ENCODE measurements at places on chromosomes 16 and 17.

GRCh38 chr16:52090080-52090479 lies 456.9 kb downstream of the TOX3 start:
- no peak for DNase-seq

GRCh38 chr16:3829631-3830536 lies 50.6 kb downstream of the CREBBP start:
- peak; percentile 34 for DNase-seq

GRCh38 chr16:14378689-14379467 lies 251.2 kb downstream of the PARN start:
- peak; percentile 42 for DNase-seq

GRCh38 chr16:79081297-79082066 lies 519.1 kb downstream of the MAF start:
- no peak for DNase-seq

- DNase-seq = no peak
These were observed 149.6 kb upstream of the TNRC6C start for GRCh38 chr17:77808686-77809425.

- no peak for DNase-seq
These were observed 49.0 kb upstream of the ACSM2B start for GRCh38 chr16:20624882-20625807.

DNA sequence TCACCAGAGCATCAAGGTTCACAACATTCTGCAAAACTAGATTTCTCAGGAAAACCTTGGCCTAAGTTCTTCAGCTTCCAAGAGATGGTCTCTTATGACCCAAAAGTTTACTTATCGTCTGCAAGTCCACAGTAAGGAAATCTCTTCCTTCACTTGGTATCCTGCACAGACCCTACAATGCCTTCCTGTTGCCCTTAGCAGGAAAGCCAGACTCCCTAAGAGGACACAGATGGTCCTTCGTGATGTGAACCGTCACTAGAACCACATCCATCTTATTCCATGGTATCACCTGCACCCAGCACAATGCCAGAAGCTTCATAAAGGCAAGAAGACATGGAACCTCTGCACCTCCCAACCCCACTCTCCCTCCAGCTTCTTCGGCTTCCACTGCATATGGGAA lies 34.1 kb downstream of the CMC2 start:
- DNase-seq = no peak

DNA sequence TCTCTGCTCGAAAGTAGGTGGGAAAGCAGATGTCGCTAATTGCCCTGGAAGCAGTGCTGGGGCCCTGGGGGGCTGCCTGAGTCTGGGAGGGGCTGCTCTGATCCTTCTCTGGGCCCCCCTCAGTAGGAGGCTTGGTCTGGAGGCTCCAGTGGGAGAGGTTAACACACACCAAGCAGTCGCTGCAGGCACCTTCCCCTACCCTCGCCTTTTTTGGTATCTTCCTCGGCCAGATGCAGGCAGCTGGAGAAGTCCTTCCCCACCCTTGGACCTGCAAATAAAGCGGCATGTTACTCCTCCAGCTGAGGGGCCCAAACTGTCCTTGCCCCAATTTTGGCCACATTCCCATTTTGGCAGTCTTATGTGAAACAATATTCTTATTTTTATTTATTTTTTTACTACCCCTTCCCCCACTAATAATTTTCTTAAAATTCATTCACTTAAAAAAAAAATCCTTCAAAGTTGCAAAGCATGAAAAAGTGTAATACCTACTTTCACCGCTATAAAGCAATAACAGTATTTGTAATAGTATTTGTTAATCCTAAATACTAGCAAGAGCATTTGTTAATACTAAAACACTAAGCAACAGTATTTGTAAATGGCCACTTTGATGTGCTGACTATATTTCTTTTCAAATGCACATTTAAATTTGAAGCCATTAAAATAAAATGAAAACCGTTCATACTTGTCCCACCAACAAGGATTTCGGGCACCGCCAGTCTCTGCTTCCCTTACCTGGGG lies 15.0 kb downstream of the C16orf46 start:
- DNase-seq = no peak
